ENCODE measurements at places on chromosomes 5 and 9.

DNA sequence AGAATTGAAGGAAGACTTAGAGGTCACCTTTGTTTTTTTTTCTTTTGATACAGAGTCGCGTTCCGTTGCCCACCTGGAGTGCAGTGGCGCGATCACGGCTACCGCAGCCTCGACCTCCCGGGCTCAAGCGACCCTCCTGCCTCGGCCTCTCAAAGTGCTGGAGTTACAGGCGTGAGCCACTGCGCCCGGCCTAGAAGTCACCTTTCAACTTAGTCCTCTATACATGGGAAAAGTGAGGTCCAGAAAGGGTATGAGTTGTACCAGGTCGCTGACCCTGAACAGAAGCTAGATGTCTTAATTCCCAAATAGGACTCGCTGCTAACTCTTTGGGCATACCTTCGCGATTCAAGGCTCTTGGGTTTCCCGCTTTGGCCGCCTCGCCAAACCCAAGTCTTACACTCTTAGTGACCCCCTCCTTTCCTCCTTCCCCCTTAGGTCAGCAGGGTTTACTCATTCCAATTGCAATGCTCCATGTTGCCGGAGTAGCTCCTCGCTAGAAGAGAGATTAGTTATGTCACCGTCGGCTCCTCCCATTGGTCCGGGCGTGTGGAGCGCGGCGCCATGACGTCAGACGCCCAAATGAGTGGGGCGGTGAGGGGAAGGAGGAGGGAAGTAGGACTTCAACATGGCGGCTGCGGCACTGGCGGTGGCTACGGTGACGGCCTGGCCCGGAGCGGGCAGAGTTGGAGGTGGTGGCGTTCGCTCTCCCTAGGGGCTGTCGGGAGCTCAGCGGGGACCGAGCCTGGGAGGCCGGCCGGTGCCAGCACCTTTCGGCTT lies at the start of gene UBAP1:
Gene UBAP1 (plus strand): TSS at position 608 of the 777 bp plus-strand sequence. CDS start 41,872 bp downstream, outside the sequence.
- DNase-seq: peak; percentile 90

DNA sequence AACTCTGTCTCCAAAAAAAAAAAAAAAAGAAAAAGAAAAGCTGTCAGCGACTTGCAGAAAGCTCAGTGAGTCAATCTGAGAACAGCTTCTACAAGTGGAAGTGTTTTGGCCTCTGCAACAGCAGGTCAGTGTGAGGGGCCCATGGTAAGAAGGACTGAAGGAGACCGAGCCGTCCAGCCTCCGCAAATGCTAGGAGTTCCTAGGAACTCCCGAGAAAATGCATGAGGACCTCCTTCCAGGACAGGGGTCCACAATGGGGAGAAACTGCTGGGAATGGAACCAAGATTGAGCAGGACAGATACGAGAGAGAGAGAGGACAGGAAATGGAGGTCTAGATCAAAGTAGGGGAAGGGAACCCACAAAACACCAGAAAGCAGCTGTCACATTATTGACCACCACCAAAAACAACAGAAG lies 180.5 kb downstream of the CRB2 start:
- DNase-seq: no peak

DNA sequence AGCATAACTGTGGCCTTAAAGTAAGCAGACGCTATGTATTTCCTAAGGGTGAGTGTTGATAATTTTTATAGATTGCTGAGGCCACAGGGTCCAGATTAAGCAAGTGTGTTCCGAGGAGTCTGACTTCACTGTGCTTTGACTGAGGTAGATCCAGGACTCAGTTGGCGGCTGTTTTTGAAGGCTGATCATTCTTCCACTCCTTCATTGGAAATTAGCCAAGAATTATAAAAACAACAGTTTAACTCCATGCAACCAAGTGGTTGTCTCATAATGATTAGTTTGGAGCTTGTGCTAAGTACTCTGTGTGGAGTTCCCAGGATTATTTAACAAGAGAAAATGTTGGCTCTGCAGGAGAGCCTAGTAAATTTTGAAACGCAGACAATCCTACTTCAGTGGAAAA lies 19.1 kb downstream of the IQGAP2 start:
- no peak for DNase-seq

GRCh38 chr5:77379558-77380061 lies 112.5 kb downstream of the WDR41 start:
- no peak for DNase-seq

DNA sequence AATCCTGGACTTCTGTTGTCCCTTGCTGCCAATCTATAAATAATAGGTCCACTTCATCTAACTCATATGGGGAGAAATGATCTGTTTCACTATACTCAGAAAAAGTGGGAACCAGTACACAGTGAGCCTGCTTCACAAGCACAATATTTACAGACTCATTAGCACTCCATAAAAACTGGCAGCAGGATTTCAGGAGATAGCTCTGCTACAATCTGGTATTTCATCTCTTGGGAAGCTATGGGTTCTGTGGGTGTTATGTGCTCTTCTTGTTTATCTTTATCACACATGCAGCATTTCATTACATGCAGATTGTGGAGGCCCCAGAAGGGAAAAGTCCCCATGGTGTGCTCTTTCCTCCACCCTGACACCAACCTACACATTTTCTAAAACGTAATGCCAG lies 33.2 kb downstream of the UGT3A2 start:
- no peak for DNase-seq

DNA sequence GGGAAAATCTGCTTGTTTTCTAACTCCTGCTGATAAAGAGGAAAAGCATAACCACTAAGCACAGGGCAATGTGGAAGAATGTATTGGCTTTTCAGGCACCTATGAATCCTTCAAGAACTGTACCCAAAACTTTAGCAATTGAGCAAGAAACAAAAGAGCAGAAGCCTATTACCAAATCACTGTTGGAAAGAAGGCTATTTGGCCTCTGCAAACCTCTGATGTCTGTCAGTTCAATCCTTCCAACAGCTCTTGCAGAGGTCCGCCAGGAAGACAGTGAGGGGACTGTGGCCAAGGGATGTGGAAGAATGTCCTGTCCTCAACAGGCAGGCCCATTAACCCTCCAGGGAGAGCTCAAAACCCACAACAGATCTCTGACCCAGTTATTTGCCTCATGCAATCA lies 328.6 kb downstream of the ENC1 start:
- DNase-seq: no peak

- no peak for DNase-seq
Observed at GRCh38 chr9:72665421-72665820, 144.0 kb downstream of the TMC1 start.

- DNase-seq: no peak
Observed at GRCh38 chr9:68625559-68625958, 79.5 kb upstream of the PIP5K1B start.

GRCh38 chr9:8552732-8553131 lies 753.2 kb upstream of the DMAC1 start:
- DNase-seq: no peak

DNA sequence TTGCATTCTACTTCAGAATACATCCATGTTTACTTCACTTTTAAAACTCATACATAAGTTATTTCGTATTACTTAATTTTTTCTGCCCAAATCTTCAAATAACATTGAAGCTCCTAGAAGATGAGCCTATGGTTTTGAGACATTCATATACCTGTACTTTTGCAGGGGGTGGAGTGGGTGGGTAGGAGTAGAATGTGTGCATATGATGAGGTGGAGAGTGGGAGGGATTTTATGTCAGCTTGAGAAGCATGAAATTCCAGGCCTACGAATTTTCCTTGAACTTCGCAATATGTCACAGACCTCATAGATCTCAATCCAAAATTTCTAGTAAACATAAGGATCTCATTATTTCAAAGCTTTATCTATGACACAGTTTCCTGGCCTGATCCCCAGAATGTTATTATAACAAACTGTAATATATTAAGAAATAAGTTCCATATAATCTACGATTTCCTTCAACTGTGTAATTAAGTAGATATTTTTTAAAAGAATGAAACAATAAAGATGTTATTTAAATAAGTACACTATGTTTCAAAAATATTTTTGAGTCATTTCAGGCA lies 19.7 kb upstream of the MOB3B start:
- no peak for DNase-seq

- DNase-seq: no peak
Observed at GRCh38 chr9:18250053-18250452, 223.9 kb upstream of the ADAMTSL1 start.

All from activated naive CD8-positive, alpha-beta T cell treated with anti-CD3 and anti-CD28 coated beads, Interleukin-2, amount 50 U/mL, for 16 hours (primary cell).